ENCODE measurements at places on chromosomes 6 and 20.
A peak's percentile ranks its signal among the peaks of the same experiment; 100 is the strongest.

DNA sequence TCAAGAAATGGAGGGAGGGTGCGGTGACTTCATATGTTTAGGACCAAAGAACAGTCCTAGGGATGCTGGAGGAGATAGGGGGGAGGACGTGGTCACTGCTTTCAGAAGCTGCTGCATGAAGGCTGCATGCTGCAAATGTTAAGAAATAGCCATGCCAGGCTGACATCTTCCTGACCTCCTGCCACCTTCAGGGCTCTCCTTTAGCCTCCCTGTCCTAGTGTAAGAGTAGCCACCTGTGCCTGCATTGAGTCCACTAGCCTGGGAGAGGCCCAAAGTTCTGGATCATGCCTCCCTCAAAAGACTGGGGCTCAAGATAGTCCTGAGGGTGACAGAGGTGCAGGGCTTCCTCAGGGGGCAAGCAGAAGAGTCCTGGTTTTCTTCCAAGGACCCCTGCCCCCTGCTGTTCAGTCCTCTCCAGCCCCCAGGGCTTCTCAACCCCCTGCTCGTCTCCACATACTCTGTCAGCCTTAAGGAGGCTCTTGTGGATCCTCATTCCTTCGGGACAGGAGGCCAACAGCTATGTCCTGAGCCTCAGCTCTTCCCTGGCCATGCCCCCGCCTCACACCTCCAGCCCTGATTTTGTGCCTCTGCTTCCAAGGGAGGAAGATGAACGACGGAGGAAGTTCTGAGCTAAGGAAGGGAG is 96.3 kb downstream of the MRPL14 start:
- no peak for DNase-seq

DNA sequence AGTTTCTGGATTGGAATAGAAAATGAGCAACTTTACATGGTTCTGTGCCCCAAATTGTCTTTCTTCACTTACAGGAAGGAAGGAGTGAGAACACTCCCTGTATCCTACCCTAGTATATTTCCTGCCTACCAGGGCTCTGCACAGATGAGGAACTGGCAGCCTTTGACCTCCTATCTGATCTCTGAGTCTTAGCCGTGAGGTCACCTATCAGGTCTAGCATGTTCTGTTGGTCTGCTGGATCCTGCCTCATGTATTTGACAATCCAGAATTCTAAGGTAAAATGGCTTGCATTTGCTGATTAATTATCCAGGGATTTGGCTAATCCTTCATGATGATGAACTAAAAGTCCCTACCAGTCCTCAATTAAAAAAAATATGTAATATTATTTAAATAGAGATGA is 35.0 kb upstream of the TRAM2 start:
- peak; percentile 23 for DNase-seq

- no peak for DNase-seq
These were observed 19.8 kb upstream of the SIM1 start for GRCh38 chr6:100484474-100484873.

DNA sequence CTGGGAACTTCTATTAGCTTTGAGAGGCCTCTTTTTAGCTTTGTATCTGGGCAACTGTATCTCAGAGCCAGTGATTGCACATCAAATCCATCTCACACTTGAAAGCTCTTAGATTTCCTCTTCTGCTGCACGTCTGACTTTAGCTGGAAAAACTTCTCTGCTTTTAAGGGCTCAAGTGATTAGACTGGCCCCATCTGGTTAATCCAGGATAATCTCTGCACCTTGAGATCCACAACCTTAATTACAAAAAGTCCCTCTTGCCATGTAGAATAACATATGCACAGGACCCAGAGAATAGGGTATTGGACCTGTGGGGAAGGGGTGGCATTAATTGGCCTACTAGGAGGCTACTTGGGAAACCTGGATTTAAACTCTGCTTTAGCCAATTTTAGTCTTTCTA is 24.2 kb downstream of the KLHL31 start:
- DNase-seq = no peak

- no peak for DNase-seq
These were observed 85.0 kb upstream of the PMEPA1 start for GRCh38 chr20:57794600-57795341.

DNA sequence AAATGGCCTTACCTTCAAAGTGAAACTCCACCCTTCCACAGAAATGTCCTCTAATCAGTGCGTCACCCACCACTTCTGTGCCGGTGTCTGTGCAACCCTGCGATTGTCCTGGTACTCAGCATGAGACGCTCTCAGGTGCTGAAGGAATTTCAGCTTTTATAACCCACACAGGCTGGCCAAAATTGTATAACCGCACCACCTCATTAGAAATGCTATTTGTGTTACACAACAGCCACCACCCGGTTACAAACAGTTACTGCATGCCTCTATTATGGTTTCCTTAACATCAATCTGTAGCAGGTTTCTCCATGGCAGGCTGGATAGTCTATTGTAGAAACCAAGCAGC is 51.5 kb downstream of the SLC23A2 start:
- DNase-seq = peak; percentile 48

- DNase-seq = peak; percentile 13
These were observed 47.5 kb downstream of the DTD1 start for GRCh38 chr20:18635380-18635779.

GRCh38 chr6:133892813-133893691 is 4.1 kb downstream of the TCF21 start:
- no peak for DNase-seq

- DNase-seq = no peak
These were observed 151.9 kb downstream of the SH3BGRL2 start for GRCh38 chr6:79782792-79783580.

- peak; percentile 81 for DNase-seq
These were observed 269.1 kb downstream of the PHF3 start for GRCh38 chr6:63904650-63905248.

DNA sequence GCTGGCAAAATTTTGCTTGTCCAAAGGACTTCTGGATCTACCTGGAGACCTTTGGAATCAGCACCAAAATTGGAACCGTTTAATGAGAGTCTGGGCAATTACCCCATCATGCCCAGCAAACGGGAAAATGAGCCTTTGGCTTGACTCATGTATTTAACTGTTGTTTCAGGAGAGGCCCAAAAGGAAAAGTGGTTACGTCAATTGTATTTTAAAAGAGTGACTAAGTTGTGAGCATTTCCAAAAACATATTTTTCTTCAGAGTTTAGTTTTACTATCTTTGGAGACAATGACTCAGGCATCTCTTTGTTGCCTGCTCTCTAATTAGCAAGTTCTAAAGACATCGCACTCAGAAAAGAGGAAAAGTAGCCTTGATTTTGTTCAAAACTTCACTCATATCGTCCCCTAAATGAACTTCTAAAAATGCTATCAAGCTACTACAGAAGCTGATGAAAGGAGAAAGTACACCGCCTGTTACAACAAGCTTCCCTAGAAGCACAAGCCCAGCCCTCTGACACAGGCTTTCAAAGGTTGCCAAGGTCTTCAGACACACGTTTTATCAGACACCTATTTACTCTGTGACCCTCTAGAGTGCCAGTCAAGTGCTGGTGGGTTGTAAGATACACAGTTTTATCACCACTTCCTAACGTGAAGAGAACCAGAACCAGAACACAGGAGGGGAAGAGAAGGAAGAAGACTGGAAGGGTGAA is 146.2 kb downstream of the TBX18 start:
- DNase-seq = peak; percentile 78

- no peak for DNase-seq
These were observed 38.8 kb downstream of the ITCH start for GRCh38 chr20:34401741-34402455.

- peak; percentile 38 for DNase-seq
These were observed 9.9 kb upstream of the UST start for GRCh38 chr6:148736774-148737412.

DNA sequence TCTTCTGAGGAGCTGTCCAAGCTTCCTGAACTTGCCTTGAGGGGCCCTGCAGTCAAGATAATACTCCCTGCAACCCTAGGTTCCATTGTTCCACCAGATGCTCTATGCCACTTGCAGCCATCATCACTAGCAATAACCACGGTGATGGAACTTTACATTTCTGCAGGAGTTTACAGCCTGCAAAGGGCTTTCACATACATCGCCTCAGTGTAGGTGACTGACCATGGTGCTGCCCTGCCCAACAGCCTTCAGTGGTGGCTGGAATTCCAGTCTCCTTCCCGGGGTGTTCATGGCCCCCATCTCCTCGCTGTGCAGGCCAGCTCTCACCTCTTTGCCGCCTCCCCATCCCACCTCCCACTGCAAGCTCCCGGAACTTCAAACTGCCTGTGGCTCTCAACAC is 225.5 kb upstream of the ECI2 start:
- DNase-seq = no peak

- no peak for DNase-seq
These were observed 133.8 kb downstream of the SNX5 start for GRCh38 chr20:17834804-17835203.

DNA sequence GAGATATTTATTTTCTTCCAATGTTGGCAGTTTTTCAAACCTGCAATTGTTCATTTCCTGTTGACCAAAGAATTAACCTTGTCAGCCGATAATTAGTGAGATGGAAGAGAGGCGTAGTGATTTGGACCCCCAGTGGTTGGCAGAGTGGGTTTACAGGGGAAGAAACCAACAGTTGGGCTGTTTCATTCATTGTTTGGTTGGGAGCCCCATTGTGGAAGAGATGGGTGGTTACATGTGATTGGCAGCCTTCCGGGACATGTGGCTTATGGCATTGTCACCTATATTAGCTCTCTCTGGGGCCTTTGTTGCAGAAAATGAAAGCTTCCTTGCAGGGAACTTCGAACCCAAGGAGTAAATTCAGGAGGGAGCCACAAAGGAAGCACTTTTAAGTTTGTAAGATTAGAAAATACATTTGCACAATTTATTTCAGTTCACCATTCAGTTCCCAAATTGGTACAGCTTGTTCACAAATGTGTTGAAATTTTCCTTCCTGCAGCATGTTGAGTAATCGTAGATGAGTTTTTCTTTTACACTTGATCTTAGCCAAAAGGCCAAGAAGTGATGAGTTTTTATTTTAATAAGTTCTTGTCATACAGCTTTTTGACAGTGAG is 50.3 kb upstream of the CDKAL1 start:
- DNase-seq = no peak

GRCh38 chr20:37365760-37366638 is 20.1 kb downstream of the SRC start:
- no peak for DNase-seq

- peak; percentile 88 for DNase-seq
These were observed 44.7 kb downstream of the NCOA3 start for GRCh38 chr20:47546184-47547033.

- no peak for DNase-seq
These were observed 11.7 kb upstream of the HINT3 start for GRCh38 chr6:125944896-125945295.

- DNase-seq = no peak
These were observed 1.1 kb downstream of the SYNJ2 start for GRCh38 chr6:157982563-157983405.

GRCh38 chr6:145863366-145863765 is 48.8 kb upstream of the FBXO30 start:
- no peak for DNase-seq
